NCI-H510A (cell line): ENCODE measurements at places on chromosomes 13 and 19.

DNA sequence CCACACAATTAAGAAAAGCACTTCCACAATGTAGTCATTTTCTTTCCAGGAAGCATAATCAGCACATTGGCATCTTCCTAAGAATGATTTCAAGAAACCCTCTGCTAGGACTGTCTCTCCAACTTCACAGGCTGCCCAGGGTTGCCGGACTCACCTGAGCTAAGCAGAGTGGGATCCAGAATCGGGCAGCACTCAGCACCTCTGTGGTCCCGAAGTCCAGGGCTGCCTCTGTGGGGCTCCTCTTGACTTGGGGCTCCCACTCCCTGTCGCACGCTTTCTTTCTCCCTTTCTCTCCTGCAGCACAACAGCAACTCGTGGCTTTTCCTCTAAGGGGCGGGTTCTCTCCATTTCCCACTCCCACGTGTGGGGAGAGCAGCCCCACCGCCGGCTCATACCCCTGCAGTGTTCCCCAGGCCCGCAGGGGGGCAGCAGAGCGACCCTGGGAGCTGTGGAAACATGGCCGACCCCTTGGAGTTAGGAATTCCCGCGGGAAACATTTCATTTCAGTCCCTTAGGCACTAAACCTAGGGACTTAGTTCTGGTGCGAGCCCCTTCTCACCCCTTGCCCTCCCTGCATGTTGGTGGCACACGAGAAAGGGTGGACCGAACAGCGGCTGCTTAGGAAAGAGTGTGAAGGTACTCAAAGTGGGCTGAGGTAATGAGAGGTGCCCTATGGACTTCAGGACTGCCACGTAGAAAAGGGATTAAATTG is at the start of gene TMEM272:
TSS of gene TMEM272 (minus strand) at position 316 of the 712 bp plus-strand sequence. CDS start 6,647 bp downstream, outside the sequence.
- no peak for DNase-seq

DNA sequence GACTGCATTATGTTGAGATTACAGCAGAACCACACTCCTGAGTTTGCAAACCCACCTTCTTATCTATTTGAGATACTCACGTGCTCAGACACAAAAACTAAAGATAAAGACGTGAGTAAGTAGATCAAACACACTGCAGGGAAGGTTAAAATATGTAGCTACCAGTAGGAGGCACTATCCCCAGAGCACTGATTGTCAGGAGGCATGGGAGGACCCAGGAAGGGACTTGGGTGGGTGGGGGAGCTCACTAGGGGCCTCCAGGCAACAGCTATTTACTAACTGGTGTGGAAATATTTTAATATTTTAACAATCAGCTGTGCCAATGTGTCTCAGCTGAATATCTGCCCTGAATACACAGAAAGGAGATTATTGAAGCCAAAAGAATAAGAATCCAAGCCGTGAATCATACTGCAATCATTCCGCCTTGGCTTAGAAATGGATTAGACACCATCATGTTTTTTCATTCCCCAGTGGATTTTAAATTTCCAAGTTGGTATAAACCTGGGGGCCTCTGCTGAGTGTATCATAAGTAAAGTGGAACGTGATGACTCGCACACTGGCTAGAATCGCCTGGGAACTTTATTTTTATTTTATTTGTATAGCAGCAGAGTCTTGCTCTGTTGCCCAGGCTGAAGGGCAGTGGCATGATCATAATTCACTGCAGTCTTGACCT is 73.2 kb upstream of the CACNA1A start:
- DNase-seq = no peak

GRCh38 chr19:23470873-23471545 is 75.7 kb upstream of the ZNF91 start:
- no peak for DNase-seq

- no peak for DNase-seq
Measured at GRCh38 chr19:55305491-55305890, 19.6 kb downstream of the TMEM150B start.

DNA sequence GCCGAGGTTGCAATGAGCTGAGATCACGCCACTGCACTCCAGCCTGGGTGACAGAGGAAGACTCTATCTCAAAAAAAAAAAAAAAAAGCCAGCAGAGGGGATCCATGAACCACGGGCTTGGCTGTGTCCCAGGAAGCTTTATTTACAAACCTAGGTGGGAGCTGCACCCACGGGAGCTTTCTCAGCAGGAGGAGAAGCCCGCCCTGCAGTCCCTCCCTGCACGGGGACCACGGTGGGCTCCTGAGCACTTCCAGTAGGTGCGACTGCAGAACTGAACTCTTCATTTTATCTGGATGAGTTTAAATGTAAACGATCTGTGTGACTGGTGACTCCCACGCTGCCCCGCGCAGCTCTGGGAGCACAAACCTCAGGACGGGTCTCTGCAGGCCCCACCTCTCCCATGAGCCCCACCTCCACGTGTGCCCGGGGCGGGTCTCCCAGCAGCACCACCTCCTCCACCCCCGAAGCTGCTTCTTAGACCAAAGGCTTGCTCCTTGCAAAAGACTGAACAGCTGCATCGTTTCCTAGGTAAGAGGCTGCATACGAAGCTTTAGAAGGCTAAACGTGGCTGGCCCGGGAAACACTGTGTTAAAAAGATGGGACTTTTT is 66.4 kb downstream of the SPACA7 start:
- no peak for DNase-seq

GRCh38 chr19:52648336-52649016 is 10.3 kb upstream of the ZNF83 start:
- DNase-seq = no peak

- DNase-seq = no peak
Measured at GRCh38 chr13:49409008-49409407, 34.9 kb downstream of the CAB39L start.

- no peak for DNase-seq
Measured at GRCh38 chr13:79406597-79406908, 498 bp upstream of the RBM26 start.

- no peak for DNase-seq
Measured at GRCh38 chr19:13842291-13843103, 34.4 kb upstream of the NANOS3 start.

- DNase-seq = no peak
Measured at GRCh38 chr13:113897966-113898365, 34.1 kb upstream of the GAS6 start.

DNA sequence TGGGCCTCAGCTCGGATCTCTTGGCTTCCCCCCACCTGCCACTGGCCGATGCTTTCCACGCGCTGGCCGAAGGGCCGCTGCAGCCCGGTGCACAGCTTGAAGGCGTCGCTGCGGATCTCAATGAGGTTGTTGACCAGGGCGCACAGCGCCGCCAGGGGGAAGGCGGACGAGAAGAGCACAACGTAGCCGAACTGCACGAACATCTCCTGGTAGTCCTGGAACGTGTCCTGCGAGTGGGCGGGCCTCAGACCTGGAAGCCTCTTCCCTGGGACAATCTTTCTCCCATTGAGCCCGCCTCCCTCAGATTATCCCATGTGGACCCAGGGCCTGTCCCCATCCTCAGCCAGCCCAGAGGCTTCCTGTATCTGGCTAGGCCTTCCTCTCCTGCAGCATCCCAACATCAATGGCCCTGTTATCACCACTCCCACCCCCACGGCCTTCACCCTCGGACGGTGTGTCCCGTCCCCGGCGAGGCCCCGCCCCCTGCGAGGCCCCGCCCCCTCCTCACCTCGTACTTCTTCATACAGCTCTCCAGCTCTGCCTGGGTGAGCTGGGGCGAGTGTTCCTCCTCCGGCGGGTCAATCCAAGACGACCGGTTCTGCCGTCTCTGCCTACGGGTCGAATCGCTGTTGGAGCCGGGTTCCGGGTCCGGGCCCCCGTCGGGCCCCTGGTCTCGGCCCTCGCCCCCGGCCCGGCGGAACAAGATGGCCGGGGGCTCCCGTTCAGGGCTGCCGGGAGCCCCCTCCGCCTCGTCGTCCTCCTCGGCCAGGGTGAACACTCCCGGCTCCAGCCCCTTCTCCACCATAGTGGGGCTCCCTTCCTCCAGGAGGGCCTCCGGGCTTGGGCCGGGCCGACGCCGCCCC is 6.8 kb downstream of the ANO8 start:
- no peak for DNase-seq

DNA sequence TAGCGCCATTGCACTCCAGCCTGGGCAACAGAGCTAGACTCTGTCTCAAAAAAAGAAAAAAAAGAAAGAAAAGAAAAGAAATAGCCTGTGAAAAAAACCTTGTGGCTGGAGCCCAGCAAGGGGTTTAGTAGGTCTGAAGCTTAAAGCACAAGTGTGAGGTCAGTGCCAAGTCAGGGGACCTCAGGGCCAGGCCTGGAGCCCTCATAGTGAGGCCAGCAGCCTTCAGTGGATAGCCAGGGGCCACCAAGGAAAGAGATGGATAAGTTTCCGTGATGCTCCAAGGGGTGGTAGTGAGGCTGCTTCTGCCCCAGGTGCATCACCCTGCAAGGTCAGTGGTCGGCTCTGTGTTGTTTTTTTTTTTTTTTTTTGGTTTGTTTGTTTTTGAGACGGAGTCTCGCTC is 12.9 kb downstream of the TINCR start:
- DNase-seq = no peak

GRCh38 chr13:41942462-41943094 is 18.3 kb downstream of the VWA8 start:
- no peak for DNase-seq
